Panc1 (cell line): ENCODE measurements at places on chromosomes 13 and 19.

DNA sequence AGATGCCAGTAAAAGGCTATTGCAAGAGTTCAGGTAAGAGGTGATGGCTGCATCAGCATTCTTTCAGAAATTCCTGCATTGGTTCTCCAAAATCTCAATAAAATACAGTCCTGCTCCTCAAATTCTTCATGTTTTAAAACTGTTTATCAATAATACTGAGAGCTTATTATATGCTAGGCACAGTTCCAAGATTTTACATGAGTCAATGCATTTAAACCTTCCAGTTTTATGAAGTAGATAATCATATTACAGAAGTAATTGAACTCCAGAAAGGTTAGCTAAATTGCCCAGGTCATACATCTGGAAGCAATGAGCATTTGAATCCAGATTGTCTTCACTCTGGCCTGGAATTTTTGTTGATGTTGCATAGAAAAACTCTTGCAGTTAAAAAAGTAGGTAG is 282.9 kb upstream of the SLITRK6 start:
- no peak for DNase-seq

DNA sequence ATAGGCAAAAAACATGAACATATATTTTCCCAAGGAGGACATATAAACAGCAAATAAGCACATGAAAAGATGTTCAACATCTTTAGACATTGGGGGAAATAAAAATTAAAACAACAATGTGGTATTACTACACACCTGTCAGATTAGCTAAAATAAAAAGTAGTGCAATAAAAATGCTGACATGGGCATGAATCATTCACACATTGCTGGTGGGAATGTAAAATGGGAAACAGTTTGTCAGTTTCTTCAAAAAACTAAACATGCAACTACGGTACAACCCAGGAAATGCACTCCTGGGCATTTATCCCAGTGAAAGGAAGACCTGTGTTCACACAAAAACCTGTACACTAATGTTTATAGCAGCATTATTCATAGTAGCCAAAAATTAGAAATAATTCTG is 5.3 kb upstream of the SUCLA2 start:
- no peak for DNase-seq

- DNase-seq: no peak
These were observed 12.3 kb downstream of the FGF9 start for GRCh38 chr13:21683034-21683733.

GRCh38 chr13:113417008-113417751 is 36.1 kb downstream of the ADPRHL1 start:
- no peak for DNase-seq

- no peak for DNase-seq
These were observed 193.4 kb downstream of the RGCC start for GRCh38 chr13:41650706-41651105.

DNA sequence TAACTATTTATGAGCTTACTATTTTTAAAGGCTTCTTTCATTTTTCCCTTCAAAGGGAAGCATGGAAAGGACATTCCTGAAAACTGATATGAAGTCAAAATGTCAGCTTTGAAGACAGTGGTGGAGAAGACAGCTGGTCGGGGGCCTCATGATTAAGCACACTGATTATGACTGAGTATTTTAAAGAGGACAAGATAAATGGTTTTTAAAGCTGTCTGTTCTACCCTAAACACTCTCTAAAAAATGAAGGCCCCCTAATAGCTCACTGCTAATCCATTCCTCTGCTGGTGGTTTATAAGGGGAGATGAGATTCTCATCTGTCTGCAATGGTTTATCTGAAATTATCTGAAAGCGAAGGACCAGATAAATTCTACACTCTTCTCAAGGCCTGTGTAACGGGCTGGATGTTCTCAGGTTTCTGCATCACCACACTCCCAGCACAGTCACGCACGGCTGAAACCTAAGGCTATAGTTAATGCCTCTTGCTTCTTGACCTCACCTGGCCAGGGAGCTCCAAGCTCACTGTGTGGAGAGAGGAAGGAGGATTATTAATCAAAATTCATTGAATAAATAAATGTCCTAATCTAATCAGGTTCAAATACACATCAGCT is 86.9 kb upstream of the DOCK9 start:
- no peak for DNase-seq

DNA sequence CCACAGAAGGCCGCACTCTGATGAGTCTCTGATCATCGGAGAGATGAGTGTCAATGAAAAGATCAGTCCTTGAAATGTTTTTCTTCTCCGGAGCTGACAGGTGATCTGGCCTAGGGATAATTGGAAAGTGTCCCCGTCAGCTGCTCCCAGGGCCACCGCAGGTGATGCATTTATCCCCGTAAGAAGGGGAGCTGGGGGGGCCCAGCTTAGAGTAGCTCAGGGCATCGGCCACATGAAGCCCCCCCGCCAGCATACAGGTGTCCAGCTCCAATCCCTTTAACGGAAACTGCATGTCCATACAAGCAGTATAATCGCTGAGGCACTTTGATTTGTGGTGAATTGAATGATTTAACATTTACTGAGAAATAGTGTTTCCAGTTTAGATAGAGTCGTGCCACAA is 27.7 kb downstream of the ATP4B start:
- no peak for DNase-seq

DNA sequence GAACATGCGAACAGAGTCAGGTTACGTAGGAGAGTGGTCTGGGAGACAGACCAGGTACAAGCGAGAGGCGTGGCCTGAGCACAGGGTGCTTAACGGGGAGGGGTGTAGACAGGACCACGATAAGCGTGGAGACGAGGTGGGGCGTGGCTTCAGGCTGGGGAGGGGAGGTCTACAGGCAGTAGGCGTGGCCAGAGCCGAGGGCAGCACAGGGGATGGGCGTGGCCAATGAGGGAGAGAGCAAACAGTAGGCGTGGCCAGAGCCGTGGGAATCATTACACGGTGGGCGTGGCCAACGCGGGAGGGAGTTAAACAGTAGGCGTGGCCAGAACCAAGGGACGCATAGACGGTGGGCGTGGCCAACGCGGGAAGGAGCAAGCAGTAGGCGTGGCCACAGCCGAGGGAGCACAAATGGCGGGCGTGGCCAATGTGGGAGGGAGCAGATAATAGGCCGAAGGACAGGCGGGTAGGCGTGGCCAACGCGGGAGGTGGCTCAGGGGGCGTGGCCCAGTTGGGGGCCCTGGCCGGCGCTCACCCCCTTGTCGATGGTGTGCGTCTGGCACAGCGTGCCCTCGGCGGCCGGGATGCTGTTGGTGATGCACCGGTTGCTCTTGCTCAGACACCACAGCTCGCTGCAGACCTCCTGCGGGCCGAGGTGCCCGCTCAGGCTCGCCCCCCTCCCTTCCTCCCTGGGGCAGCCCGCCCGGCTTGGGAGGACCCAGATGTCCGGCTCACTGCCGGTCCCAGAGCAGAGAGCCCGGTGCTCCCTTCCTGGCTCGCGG is 15.2 kb upstream of the MYO1F start:
- DNase-seq: peak; percentile 84

- DNase-seq: no peak
These were observed 406 bp upstream of the DNMT1 start for GRCh38 chr19:10195199-10195519.

DNA sequence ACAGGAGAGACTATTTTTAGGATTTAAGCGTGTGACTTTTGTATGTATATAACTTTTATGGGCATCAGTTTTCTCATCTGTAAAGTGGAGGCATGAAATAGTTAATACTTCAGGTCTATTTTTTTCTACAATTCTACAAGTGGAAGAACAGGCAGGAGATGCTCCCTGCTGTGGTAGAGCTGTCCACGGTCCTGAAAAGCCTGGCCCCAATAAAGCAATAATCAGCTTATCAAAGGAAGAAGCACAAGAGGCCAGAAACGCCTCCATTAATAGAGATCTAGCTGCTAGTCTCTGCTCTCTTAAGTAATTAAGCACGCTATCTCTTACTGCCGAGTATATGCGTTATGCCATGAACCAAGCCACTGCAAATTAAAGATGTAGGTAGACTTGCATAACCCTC is 28.0 kb upstream of the WASF3 start:
- no peak for DNase-seq

- DNase-seq: no peak
These were observed 191.0 kb upstream of the SOX1 start for GRCh38 chr13:111875915-111876314.

DNA sequence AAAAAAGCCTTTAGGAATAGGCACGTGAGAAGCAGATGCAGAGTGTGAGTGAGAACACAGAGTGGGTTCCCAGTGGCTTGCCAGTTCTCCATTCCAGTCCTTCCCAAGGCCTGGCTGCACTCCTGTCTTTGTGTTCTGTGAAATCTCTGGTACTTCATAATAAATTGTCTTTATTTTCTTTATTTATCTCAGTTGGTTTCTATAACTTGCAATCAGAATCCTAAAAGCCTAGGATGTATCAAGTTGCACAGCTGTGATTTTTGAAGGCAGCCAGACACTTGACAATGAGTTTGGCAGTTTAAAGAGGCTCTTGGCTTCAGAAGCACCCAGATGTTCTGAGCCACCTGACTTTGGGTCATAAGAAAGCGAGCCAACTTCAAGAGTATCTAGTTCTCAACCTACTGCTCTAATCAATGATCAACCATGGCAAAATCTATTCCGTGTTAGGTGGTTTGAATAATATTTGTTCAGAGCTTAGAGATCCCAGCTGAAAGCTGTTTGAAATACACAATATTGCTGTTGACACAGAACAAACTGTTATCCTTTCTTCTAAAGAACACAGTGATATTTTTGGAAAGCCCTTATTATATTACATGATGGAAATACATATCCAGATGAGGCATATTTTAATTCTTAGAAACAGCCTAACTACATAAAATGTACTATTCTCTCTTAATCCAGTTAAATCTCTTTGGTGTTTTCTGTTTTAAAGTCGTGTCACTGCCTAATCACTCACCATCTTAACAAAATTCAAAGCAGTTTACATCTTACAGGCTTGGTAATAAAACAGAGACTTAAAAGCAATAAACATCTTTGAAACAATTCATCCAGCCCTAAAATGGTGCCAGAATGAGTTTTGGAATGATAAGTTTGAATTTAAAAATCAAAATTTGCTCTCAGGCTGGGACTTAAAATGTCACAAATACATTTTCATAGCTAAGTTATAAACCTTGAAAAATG is 483.0 kb upstream of the NBEA start:
- no peak for DNase-seq

DNA sequence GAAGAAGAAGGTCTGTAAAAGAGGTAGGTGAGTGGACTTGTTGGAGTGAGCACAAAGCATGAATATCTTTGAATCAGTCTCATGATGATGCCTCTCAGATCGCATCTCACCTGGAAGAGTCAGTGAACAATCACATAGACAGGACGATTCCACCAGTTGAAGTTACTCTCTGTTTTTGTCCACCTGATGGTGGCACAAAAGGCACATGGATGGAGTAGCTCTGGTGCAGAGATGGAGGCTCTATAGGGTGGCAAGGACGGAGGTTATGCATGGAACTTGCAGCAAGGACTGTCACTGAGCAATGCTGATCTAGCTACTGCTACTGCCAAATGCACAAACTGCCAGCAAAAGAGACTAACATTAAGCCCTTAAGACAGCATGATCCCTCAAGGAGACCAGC is 10.3 kb upstream of the MYCBP2 start:
- DNase-seq: no peak

GRCh38 chr13:111948281-111948680 is 118.7 kb upstream of the SOX1 start:
- DNase-seq: no peak

DNA sequence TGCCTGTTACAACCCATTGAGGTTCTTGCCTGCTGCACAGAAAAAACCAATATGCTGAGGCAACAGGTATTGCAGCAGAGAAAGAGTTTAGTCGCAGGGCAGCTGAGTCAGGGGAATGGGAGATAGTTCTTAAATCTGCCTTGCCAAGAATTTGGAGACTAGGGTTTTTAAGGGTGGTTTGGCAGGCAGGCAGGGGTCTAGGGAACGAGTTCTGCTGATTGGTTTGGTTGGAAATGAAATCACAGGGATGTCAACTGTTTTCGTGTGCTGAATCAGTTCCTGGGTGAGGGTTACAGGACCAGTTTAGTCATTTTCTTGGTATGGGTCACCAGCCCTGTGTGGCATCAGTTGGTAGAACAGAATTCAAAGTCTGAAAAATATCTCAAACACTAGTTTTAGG is 36.6 kb downstream of the PDS5B start:
- DNase-seq: no peak

- DNase-seq: no peak
These were observed 360.3 kb downstream of the IRS2 start for GRCh38 chr13:109425821-109426689.

- no peak for DNase-seq
These were observed 32.0 kb downstream of the MPHOSPH8 start for GRCh38 chr13:19665427-19665859.

- no peak for DNase-seq
These were observed 524.2 kb upstream of the NBEA start for GRCh38 chr13:34417896-34418295.

- DNase-seq: no peak
These were observed 1.8 kb upstream of the LRRC4B start for GRCh38 chr19:50569938-50570540.
